ENCODE measurements at places on chromosomes 6 and 20. TPM values are rescaled to one million over a fixed set of nuclear protein-coding genes. Genes with fewer than 3 reads are reported as not detected.

DNA sequence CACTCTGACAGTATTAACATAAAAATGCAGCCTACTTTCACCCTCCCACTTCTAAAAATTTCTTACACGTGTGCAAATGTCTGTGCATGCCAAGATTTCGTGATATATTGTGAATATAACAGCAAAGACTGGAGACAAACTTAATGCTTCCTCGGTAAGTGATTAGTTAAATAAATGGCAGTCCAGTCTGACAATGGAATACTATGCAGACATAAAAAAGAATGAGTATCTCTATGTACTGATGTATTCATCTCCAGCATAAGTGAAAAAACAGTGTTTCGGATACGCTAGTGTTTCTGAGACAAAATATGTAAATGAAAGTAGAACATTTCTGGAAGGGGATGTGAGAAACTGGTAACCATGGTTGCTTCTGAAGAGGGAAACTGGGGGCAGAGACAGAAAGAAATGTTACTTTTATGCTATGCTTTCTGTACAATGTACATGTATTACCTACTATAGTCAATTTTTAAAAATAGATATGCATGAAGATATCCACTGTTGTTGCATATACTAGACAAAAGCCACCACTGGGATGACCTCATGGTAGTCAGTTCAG lies 7.0 kb downstream of the SLC22A23 start:
- H3K27ac ChIP-seq = no peak overlapping the region
- H3K36me3 ChIP-seq = no peaks in the 10 kb centered on the region
- no peak for DNase-seq

DNA sequence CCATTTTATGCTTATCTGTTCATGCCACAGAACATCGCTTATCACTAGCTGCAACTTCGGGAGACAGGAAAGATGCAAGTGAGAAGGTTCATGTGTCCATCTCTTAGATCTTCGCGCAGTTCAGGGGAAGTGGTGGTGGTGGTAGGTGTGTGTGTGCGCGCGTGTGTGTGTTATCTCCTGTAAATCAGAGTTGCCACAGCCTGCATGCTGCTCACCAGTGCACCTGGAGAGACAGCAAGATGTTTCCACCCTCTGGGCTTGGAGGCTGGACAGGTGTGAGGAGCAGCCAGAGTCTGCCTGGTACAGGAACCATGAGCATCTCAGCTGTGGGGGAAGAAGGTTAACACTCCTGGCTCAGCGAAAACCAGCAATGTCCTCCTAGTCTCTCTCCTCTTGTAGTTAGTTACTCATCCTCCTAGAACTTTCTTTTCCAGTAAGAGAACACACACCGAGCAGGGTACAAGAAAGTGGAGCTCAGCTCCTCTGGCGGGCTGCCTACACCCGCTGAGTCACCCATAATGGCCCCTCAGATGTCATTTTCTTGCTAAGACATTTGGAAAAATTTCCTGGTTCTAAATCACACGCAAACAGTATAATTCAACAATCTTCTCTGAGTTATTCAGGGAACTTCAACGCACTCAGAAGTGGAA lies 5.1 kb upstream of the TUBB1 start:
- H3K27ac ChIP-seq = no peak overlapping the region
- H3K36me3 ChIP-seq = no peaks in the 10 kb centered on the region
- no peak overlapping the region for H3K4me3 ChIP-seq
- peaks cover 34% of the 10 kb centered on the region for H3K4me1 ChIP-seq
- DNase-seq = peak; percentile 21

- no peak for DNase-seq
- no peaks in the 10 kb centered on the region for H3K36me3 ChIP-seq
- no peak overlapping the region for H3K27ac ChIP-seq
- no peaks in the 10 kb centered on the region for H3K4me1 ChIP-seq
- H3K4me3 ChIP-seq = no peak overlapping the region
These were observed 493.3 kb downstream of the ADGRB3 start for GRCh38 chr6:69128411-69128810.

DNA sequence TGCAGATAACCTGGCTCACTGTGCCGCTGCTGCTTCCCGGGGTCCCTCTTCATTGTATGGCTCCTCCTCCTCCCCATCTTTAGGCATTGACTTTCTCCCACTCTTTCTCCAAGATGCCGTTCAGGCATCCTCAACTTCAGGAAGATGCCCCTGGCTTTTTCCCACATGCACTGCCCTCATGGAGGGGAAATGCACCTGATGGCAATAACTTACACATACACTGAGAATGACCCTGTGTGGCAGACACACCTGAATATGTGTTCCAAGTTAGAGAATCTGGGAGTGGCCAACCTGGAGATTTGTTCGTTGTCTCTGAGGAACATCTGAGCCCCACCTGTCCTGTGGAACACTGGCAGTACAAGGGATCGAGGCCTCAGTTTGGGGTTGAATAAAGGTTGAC lies 273.9 kb upstream of the CHD6 start:
- H3K27me3 ChIP-seq = no peaks in the 10 kb centered on the region
- no peak overlapping the region for H3K27ac ChIP-seq
- no peak for DNase-seq
- H3K4me3 ChIP-seq = no peak overlapping the region

Gene CRIP3
- total RNA-seq = not detected

Gene SNTA1
- total RNA-seq = 4.6 TPM
